SK-N-MC (cell line): ENCODE measurements at places on chromosomes 4 and X.

- no peak for DNase-seq
Observed at GRCh38 chrX:31200430-31200829, 128.6 kb upstream of the FTHL17 start.

DNA sequence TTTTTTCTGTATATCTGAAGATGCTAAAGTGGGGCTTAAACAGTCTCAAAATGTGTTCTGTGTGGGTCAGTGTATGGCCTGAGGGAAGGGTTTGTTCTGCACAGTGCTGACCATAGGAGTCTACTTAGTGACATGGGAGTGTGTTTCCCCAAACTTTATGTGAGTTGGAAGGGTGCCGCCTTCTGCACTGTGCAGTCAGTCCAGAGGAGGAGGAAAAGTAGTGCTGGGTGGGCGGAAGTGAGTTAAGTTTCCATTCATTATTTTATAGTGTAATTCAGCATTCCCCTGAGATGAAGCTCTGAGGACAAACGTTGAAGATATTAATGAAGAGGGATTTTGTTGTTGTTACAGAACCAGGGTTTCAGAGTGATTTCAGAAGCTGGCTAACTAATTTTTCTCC, 2.9 kb downstream of the CHST7 start:
- no peak for DNase-seq

GRCh38 chr4:61555789-61556188, 355.7 kb downstream of the ADGRL3 start:
- DNase-seq = no peak

DNA sequence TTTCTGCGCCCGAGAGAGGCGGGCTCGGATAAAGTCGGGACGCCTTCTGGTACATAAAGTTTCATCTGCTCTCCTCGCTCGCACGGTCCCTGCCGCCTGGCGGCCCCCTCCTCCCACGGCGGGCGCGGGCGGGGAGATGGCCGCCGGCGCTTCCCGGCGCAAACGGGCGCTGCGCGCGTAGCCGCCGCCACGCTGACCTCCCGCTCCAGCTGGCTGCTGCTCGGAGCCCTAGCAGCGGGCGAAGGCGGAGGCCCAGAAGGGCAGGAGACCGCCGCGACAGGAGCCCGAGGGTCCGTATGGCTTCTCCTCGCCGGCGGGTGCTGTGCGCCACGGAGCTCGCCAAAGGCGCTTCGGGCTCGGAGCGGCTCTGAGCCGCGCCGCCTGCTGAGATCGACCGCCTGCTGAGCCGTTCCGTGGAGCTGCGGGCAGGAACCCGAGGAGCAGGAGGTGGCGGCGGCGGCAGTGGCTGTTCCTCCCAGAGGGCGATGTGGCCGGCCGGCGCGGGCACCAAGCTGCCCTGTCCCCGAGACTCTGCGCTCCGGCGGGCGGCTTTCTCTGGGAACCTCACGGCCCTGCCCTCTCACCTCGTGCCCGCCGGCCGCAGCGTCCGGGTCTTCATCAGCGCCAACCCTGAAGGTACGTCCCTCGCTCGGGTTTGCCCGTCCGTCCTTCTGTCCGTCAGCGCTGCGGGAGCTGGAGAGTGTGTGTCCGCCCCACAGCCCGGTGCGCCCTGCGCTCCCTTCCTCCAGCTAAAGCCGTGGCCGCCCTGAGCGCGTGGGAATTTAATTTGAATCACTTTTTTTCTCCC, at the start of gene NWD2:
Gene NWD2, plus strand, starts transcription at position 161 of the 808 bp plus-strand sequence. Its CDS starts 325 bp downstream, at position 486.
- DNase-seq = no peak

DNA sequence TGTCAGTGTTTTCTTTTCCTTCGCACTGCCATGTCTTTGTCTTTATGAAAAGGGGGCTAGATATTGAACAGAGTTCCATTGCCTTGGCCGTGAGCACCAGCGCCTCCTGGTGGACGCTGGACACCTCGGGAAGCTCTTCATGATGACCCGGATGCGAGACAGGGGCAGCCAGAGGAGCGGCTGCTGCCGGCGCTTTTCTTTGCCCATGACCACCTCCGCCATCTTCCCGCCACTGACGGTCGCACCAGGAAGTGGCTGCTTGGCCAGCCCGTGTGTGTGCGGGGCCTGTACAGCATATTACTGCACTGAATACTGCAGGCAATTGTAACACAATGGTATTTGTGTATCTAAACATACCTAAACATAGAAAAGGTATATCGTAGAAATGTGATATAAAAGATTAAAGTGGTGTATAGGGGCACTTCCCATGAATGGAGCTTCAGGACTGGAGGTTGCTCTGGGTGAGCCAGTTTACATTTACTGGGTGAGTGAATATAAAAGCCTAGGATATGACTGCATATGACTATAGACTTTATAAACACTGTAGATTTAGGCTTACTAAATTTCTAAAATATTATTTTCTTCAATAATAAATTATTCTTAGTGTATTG, 15.8 kb upstream of the GRIA2 start:
- DNase-seq = no peak

GRCh38 chrX:43706786-43707370, 50.8 kb downstream of the MAOA start:
- no peak for DNase-seq

- peak; percentile 86 for DNase-seq
Observed at GRCh38 chr4:40264497-40264896, 67.7 kb downstream of the RHOH start.

DNA sequence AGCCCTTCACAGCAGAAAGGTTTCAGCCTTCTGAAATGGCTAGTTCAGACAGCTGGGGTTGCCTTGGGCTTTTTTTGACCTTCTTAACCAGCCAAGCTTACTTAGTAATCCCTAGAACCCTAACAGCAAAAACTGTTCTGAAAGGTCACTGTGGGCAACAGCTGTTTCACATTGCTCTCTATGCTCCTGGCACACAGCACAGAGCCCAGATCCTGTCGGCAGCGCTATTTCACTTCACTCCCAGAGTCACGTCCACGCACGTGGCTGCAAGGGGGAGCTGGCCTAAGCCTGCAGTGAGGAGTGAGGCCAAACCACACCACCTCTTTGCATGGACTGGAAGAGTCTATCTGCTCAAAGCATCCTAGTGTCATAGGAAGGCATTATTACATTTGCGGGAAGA, 32.0 kb upstream of the STS start:
- DNase-seq = no peak

DNA sequence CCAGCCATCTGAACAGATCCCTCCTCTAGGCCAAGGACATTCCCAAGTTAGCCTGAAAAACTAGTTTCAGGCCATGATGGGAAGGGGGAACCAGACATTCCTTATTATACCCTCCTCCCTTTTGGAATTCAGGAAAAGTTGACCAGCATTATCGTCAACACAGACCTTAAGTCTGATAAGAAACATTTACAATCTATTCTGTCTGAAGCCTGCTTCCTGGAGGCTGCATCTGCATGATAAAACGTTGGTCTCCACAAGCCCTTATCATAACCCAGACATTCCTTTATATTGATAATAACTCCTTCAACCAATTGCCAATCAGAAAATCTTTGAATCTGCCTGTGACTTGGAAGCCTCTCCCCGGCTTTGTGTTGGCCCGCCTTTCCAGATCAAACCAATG, 44.3 kb downstream of the EFHC2 start:
- no peak for DNase-seq

- no peak for DNase-seq
Observed at GRCh38 chrX:120742946-120743665, 113.3 kb upstream of the C1GALT1C1 start.

DNA sequence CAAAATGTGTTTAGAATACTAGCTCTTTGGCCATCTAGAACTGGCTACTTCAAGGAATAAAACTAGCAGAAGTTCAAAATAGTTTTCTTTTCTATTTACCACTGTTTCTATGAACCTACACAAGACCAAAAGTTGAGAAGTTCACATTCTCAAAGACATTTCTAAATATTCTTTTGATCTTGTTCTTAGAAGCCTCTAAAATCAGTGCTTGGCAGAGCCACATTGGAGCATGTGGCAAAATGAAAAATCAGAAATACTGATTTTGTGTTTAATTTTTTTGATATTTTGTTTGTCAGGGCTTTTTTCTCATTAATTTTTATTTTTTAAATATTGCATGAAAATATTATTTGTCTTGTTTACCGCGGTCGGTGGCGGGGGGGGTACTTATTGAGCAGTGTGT, 853.8 kb upstream of the INTU start:
- no peak for DNase-seq

DNA sequence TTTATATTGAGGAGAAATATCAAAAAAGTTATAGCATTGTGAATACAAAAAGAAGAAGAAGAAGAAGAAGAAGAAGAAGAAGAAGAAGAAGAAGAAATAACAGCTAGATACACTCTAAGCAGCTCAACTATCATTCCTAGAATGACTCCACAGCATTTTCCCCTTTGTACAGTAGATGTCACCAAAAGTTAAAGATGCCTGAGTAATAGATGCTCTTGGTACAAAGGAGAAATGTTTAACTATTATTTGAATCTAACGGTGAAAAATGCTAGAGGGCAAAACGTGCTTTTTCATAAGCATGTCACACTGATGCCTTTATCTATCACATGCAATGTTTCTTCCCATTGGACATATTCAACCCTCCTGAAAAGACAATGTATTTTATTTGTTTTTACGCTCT, 178.4 kb upstream of the GPRIN3 start:
- DNase-seq = no peak

- DNase-seq = no peak
Observed at GRCh38 chr4:134634301-134634700, 432.7 kb upstream of the PABPC4L start.

DNA sequence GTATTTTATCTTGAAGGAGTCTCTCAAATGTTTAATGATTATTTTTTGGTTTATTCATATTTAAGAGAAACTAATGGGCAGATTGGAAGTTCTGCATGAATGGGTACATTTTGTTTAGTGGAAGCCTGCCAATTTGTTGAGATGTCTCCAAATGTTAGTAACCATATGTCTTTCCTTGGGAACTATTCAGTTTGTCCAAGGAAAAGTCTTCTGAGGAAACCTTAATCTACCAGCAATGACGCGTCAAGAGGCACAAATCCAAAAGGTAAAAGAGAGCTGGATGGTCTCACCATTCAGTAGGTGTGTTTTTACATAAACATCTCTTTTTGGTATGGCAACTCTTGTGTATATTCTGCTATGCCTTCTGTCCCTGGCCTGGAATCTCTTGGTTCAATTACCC, 37.4 kb upstream of the NDST3 start:
- DNase-seq = no peak

GRCh38 chr4:70838204-70838603, 1.5 kb downstream of the GRSF1 start:
- DNase-seq = no peak

GRCh38 chr4:116862592-116862991, 222.8 kb downstream of the TRAM1L1 start:
- no peak for DNase-seq

DNA sequence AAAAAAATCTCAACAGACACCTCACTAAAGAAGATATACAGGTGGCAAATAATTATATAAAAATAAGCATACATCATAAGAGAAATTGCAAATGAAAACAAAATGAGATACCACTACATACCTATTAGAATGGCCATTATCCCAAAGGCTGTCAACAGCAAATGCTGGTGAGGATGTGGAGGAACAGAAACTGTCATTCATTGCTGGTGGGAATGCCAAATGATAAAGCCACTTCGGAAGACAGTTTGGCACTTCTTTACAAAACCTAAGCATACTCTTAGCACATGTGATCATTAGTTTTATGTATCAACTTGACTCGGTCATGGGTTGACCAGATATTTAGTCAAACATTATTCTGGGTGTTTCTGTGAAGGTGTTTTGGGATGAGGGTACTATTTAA, 13.5 kb upstream of the MANBA start:
- DNase-seq = no peak

- DNase-seq = no peak
Observed at GRCh38 chrX:17552044-17552650, 177.1 kb downstream of the NHS start.

GRCh38 chr4:118842055-118842454, 6.1 kb upstream of the SEC24D start:
- no peak for DNase-seq

GRCh38 chr4:169274033-169274432, 3.3 kb upstream of the SH3RF1 start:
- DNase-seq = no peak

- no peak for DNase-seq
Observed at GRCh38 chr4:75831856-75832405, 70.3 kb downstream of the PPEF2 start.

GRCh38 chrX:308821-309520, 9.6 kb downstream of the GTPBP6 start:
- DNase-seq = no peak

DNA sequence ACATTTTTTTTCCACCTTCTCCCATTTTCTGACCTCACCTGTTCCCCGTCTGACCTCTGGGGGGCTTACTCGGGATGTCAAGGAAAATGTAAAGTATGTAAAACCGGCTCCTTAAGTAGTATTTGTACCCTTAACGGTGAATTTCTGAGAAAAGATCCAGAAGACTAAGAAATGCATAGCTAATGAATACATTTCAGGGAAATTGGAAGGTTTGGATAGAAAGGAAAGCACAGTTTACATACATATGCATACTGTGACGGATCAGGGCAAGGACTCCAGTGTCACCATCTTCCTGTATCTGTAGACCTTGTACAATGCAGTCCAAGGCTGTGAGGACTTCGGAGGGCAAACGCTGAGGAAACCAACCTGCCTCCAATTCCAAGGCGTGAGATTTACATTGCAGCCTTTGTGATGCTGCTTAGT, 2185.9 kb upstream of the TENM3 start:
- no peak for DNase-seq

DNA sequence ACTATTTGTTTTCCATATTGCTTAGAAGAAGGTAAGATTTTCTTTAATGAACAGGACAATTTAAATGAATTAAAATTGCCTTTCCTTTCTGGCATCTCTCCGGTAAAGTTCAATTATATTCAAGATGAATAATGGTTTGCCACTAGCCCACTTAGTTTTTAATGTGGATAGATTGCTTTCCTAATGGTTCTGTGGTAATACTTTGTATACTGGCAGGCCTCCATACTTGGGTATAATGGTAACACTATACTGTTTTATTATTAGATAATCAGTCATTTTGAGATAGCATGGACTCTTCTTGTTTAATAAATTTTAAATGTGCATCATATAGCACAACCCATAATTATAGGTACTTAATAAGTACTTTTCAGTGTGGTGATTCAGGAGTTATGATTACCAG, 89.5 kb downstream of the ELOVL6 start:
- no peak for DNase-seq

GRCh38 chr4:4854649-4855295, 4.7 kb upstream of the MSX1 start:
- DNase-seq = no peak

- DNase-seq = no peak
Observed at GRCh38 chrX:15813416-15813815, 23.1 kb downstream of the ZRSR2 start.

DNA sequence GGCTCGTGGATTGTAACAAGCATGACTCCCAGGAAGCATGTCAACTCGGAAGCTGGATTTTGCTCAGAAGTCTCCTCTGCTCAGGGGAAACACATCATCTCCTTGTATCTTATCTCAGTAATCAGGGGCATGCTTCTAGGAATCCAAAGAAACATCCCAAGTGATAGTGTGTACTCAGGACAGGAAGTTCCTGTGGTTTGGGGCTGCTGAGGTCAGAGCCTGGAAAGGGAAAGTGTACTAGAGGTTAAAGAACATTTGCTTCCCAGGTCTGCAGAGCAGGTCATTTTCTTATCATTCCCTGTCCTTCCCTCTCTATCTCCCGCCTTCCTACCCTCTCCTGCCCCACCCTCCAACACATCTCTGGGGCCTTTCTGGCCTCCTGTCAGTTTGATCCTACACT, 38.8 kb downstream of the SLC34A2 start:
- DNase-seq = no peak
